Cardiac ventricle fibroblast (primary cell): ENCODE measurements at places on chromosomes 6 and 20. TPM values are rescaled to one million over a fixed set of nuclear protein-coding genes. Genes with fewer than 3 reads are reported as not detected.

Gene ZSCAN31
- 10.1 and 14.4 TPM in 2 replicates for total RNA-seq

Gene YIPF3
- total RNA-seq: 110 and 136 TPM in 2 replicates

Gene HM13
- 126 and 143 TPM in 2 replicates for total RNA-seq

Gene VSX1
- total RNA-seq: not detected in 2 replicates

Gene NNAT
- total RNA-seq: not detected in 2 replicates

Gene FANCE
- total RNA-seq: 2.3 and 3.1 TPM in 2 replicates

Gene TMC2
- total RNA-seq: not detected in 2 replicates

Gene HTR1E
- not detected in 2 replicates for total RNA-seq

Gene PRSS35
- 0.56 and 0.83 TPM in 2 replicates for total RNA-seq

Gene OR2J3
- total RNA-seq: not detected in 2 replicates

Gene PSORS1C1
- total RNA-seq: 0.64 and 51.9 TPM in 2 replicates

Gene KIAA1755
- 1.9 and 4.1 TPM in 2 replicates for total RNA-seq

Gene FAM209B
- not detected in 2 replicates for total RNA-seq

Gene CAGE1
- not detected in 2 replicates for total RNA-seq

Gene NT5E
- total RNA-seq: 37.0 and 40.3 TPM in 2 replicates

Gene SEL1L2
- total RNA-seq: not detected in 2 replicates

Gene KIFC1
- total RNA-seq: 1.3 and 5.0 TPM in 2 replicates

Gene TEAD3
- 11.6 and 12.7 TPM in 2 replicates for total RNA-seq

Gene PARD6B
- 0.06 and 0.10 TPM in 2 replicates for total RNA-seq

Gene IL20RA
- 0.12 and 0.54 TPM in 2 replicates for total RNA-seq
